ENCODE measurements at places on chromosomes 6 and 20.

GRCh38 chr6:147177286-147177685 lies 26.9 kb upstream of the STXBP5 start:
- DNase-seq = no peak

DNA sequence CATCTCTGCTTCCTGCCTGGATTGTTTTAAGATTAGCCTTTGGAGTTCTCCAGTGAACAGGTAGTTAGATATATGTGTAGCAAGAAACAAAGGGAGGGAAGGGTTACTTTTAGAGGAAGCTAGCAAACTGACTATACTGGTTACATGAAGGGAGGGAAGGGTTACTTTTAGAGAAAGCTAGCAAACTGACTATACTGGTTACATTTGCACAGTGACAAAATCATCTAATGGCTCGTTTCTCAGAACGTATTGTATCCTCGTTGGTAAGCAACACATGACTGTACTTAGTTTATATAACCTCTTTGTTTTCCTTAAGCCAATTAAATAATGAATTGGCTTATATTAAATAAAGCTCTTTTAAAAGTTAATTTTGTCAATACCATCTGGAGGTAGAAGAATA lies 540.9 kb downstream of the EPM2A start:
- DNase-seq = no peak

GRCh38 chr6:57104336-57104735 lies 14.3 kb downstream of the ZNF451 start:
- DNase-seq = no peak

GRCh38 chr20:17223553-17223952 lies 3.3 kb upstream of the PCSK2 start:
- DNase-seq = no peak

DNA sequence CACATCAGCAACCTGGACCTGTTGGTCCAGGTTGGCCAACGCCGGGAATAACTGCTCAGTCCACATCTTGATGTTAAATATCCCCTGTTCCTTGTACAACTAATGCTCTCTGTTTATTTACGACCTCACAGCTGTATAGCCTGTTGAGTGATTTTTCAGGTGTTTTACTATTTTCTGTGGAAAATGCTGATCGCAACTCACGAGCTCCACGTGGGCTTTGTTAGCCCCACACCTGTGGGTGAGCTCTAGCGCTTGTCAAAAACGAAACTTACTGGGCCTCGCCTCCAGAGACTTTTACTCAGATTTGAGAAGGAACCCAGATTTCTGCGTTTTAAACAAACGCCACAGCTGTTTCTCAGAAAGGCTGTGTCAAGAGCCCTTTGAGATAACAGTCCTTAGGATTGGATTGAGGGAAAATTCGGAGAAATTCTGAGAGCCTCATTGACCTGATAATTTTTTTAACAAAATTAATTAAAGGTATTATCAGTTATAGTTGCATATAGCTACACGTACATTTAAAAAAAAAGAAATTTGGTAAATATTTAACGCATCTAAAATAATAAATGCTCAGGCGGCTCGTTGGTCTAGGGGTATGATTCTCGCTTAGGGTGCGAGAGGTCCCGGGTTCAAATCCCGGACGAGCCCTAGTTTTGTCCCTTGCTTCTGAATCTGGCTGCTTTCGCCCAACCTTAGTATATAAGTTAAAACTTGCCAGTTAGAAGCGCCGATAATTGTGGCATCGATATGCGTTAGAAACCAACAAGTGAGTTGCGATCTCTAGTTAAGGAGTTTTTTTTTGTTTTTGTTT lies 16.7 kb downstream of the HMGN4 start:
- DNase-seq = peak; percentile 77

Data from stimulated activated CD4-positive, alpha-beta T cell treated with anti-CD3 and anti-CD28 coated beads, Interleukin-2, amount 100 ng/mL, for 24 hours (primary cell).